ENCODE measurements at places on chromosomes 12 and 14. TPM values are rescaled to one million over a fixed set of nuclear protein-coding genes. Genes with fewer than 3 reads are reported as not detected.

- DNase-seq = no peak
These were observed 56.4 kb upstream of the RNU6-8 start for GRCh38 chr14:32259368-32260013.

GRCh38 chr14:75363570-75364227 lies 64.1 kb upstream of the JDP2 start:
- no peak for DNase-seq

DNA sequence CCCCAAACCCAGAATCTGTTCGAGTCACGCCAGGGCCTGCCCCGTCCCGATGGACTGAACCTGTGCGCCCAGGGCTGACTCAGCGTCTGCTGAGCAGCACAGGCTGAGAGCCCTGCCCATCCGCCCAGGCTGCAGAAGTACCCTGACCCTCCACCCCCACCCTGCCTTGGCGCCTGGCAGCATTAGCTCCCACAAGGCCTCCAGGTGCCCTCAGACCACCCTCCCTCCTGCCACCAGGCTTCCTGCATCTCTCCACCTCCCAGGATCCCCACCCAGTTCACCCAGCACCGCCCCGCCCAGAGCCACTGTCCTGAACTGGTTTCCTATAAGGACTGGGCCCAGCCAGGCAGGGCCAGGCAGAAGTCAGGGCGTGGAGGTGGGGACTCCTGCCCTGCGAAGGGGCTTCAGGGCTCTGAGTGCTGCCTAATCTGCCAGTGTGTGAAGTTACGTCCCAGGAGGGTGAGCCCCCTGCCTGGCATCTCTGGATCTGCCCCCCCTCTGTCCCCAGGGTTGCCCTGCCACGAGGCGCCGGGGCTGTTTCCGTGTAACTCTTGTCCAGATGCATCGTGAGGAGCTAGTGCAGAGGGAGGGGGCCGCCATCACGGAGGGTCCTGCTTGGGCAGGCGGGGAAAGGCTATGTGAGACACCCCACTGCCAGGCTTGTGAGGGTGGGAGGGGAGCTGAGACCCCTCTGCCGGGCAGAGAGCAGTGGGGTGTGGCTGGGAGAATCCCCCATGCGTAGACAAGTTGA lies 9.1 kb downstream of the ADSS1 start:
- DNase-seq = no peak

- no peak for DNase-seq
These were observed 24.1 kb downstream of the TMEM260 start for GRCh38 chr14:56603648-56604047.

DNA sequence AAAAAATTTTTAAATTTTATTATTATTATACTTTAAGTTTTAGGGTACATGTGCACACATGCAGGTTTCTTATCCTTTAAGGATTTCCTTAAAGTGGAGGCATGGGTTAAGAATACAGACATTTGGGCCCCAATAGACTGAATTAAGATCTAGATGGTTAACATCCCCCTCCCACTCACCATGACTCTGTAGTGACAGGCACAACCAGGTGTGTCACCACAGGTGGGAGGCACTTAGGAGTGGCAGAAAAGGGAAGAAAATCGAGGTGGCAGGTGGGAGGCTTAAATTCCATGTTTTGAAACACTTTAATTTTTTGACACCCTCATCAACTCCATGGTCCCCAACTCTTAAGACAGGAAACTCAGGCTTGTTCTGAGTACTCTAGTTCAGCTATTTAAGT lies 37.6 kb upstream of the GRIP1 start:
- no peak for DNase-seq

The TARBP2 gene
- total RNA-seq = 11.1 TPM

All from right atrium auricular region (tissue), 2 donors.